ENCODE measurements at places on chromosomes 2 and 18. TPM values are rescaled to one million over a fixed set of nuclear protein-coding genes. Genes with fewer than 3 reads are reported as not detected.

Gene NT5C1B
- not detected for total RNA-seq

Gene LDAH
- total RNA-seq = 20.5 TPM

Gene ST6GAL2
- total RNA-seq = not detected

Gene MROH2A
- total RNA-seq = not detected

Gene ARHGEF4
- 1.3 TPM for total RNA-seq

Gene CARF
- 8.3 TPM for total RNA-seq

Gene NDC80
- 27.5 TPM for total RNA-seq

Gene SGPP2
- total RNA-seq = not detected

Gene GRHL1
- 0.19 TPM for total RNA-seq

Gene PLCD4
- 4.0 TPM for total RNA-seq

Gene GNAL
- 0.31 TPM for total RNA-seq

Gene KIAA2012
- total RNA-seq = not detected

Gene TUBA4A
- total RNA-seq = 30.1 TPM

Gene HTRA2
- 38.1 TPM for total RNA-seq

Gene ANKRD30B
- not detected for total RNA-seq

Gene CHST9
- not detected for total RNA-seq

Gene TUBB8B
- not detected for total RNA-seq

Gene MYO5B
- total RNA-seq = 0.06 TPM

Gene GPR55
- not detected for total RNA-seq

Gene GCG
- total RNA-seq = not detected

Gene CHRND
- not detected for total RNA-seq

Gene TRIM43
- total RNA-seq = not detected

Gene SULT1C3
- total RNA-seq = not detected

Gene LRRC30
- not detected for total RNA-seq

Gene CBLN2
- total RNA-seq = not detected

Gene CCDC148
- 0.26 TPM for total RNA-seq

Gene AQP12A
- not detected for total RNA-seq

Gene ID2
- 109 TPM for total RNA-seq

Gene ZNF519
- 3.7 TPM for total RNA-seq

Gene TEX44
- total RNA-seq = not detected

Gene LAMA1
- total RNA-seq = 0.92 TPM

Gene OSGEPL1
- 6.0 TPM for total RNA-seq

Gene EMILIN2
- 10.3 TPM for total RNA-seq

Gene RGPD3
- 0.13 TPM for total RNA-seq

Gene STARD6
- total RNA-seq = 0.53 TPM

Gene WDR75
- total RNA-seq = 39.7 TPM

Gene PNKD
- 29.1 TPM for total RNA-seq

Gene ACMSD
- total RNA-seq = not detected

Gene EGR4
- total RNA-seq = not detected

Gene RNU2-63P
- total RNA-seq = not detected

Gene EPG5
- total RNA-seq = 36.7 TPM

Gene CNTNAP5
- not detected for total RNA-seq

Gene HOXD13
- not detected for total RNA-seq

Gene GALR1
- not detected for total RNA-seq

Gene CTLA4
- not detected for total RNA-seq

Gene DNAJC5G
- total RNA-seq = not detected

Gene CNGA3
- total RNA-seq = 0.13 TPM

Gene TGFA
- 0.06 TPM for total RNA-seq

Gene FAM237A
- not detected for total RNA-seq

Gene MYO3B
- 0.12 TPM for total RNA-seq

Gene KIF1A
- not detected for total RNA-seq

Data from aortic smooth muscle cell (primary cell).